ENCODE measurements at places on chromosomes 7 and 10.

DNA sequence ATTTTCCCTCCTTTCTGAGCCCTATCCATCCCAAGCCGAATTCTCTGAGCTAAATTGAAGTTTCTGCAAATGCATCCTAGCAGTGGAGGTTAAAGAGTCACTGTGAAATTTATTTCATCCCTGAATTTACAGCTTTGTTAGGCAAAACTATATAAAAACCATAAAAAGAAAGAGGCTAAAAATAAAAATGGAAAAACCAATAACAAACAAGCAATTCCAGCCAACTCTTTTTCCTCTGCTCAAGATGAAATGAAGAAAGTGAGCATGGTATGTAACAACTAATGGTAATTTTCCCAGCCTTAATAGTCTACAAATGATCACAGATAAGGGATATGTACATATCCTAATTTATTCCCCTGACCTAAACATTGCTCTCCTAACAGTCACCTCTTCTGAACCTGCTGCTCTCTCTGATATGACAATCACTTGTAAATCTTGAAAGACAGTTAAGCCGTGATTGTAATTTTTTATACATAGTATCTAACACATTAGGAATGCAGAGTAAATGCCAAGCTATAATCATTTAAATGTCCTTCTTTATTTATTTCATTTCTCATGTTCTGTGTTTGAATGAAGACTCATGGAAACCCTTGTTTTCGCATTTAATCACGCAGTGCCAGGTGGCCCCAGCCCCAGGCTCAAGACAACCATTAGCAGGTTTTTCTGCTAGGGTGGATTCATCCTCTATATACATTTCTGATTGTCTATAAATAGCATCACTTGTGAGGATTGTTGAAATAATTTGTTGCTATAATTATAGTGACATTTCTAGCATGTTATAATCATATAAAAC lies 48.6 kb upstream of the NRP1 start:
- DNase-seq = no peak

DNA sequence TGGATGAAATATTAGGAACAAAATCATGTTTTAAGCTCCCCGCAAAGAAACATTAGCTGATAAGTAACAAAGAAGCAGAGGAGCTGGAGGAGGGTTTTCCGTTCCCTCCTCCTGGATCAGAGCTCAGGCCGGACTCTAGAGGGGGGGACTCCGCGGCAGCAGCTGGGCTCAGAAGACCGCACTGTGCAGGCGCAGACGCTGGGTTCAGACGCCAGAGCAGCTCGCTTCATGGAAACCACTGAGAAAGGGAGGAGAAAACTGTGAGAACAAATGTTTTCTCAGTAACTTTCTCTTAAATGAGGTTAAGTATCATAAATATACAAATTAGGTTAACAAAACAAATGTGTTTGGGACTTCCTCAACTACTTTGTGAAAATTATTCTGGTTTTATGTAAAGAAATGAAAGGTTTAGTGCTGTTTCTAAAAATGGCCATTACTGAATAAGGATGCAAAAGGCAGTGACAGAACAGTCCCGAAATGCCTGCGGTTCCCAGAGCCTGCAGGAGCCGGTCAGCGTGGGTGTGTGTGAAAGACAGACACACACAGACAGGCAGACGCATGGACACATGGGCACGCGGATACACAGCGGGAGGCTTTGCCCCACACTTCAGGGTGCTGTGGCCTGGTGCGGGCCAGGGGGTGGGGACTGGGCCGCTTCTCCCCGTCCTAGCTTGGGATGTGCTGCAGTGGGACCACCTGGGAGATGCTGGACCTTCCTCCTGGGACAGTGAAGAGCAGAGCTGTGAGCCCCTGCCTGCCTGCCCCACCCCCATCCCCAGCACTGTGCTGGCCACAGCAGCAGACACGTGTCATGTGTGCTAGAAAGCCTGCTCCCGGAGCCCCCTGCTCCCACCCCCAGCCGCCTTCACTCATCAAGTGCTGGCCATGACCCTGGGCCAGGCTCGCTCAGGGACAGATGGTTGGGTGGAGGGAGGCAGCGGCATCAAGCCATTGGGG lies 20.3 kb upstream of the ADGRA1 start:
- DNase-seq = no peak

DNA sequence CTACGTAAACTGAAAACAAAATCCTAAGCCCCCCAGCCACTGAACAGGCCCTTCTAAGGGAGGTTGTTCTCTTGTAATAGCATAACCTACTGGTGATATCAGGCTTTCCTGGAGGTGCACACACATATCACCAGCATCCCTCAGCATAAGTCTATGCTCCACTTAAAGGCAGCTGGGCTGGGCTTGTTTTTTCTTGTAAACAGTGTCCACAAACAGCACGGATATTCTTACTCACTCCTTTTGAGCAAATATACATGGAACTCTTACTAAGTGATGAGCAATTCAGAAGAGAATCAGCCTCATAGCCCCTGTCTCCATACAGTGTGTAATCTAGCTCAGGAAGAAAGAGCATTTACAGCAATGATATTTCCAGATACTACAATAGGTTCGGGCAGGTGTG lies 2.4 kb downstream of the LRIT1 start:
- DNase-seq = no peak

GRCh38 chr10:7474388-7474787 lies 63.6 kb upstream of the SFMBT2 start:
- no peak for DNase-seq

DNA sequence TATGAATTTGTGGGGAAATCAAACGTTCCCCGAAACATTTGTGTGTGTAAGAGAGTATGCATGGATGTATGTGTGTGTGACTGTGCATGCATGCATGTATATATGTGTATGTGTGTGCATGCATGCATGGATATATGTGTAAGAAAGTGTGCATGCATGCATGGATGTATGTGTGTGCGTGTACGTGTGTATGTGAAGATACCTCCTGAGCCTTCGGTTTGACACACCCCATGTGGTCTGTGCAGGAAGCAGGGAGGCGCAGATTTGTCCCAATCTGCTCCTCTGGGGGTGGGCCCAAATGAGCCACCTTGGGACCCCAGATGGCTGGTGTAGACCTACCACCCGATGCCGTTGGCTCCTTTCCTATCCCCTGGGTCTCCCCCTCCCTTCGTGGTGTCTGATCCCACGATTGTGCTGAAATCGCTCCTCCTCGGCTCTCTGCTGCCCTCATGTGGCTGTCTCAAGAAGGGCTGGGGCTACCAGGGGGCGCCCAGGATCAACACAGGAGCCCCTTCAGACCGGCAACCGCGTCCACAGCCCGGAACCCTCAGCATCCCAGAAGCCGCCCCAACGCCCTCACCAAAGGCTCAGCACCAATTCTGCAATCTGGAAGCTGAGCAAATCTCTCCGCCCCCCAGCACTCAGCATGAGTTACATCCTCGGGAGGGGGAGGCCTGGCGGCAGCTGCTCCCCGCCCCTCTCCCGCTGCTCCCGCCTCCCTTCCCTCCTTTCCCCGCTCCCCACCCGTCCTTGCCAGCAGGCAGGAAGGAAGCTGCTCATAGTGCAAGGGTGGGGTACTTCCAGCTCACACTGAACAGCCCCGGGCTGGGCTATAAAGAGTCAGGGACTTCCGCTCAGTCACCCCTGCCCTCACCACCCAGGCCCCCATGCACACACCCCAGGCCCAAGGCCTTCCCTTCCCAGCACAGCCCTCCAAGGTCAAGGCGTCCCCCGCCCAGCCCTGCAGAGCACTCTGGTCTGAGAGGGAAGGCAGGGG lies 2.3 kb upstream of the NOS3 start:
- DNase-seq = peak; percentile 39

DNA sequence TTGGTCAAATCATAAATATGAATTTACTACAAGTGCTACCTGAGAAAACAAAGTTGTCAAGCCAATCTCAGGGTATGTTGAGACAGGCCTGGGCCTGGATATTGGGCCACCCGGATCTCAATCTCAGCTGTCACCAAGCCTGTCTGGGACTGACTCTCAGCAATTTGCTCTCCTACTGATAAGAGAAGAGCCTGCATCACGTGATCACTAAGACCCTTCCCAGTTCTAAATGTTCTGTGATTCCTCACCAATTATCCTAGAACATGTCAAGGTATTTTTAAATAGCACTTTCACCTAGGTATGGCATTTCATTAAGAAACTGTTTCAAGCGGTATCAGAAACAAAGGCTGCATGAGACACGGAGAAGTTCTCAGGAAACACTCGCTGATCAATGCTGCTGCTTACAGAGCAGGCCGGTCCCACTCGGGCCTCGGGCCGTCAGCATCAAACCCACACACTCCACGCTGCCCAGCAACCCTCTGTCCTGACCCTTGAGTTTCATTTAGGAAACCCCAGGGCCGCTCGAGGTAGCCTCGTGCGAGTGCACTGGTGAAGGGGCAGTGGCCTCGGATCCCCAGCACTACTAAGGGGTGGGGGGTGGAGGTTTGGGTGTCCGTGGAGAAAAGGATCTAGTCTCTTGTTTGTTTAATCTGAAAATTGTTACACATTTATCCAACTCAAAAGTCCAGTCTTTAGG lies 4.1 kb downstream of the KLF6 start:
- DNase-seq = no peak

DNA sequence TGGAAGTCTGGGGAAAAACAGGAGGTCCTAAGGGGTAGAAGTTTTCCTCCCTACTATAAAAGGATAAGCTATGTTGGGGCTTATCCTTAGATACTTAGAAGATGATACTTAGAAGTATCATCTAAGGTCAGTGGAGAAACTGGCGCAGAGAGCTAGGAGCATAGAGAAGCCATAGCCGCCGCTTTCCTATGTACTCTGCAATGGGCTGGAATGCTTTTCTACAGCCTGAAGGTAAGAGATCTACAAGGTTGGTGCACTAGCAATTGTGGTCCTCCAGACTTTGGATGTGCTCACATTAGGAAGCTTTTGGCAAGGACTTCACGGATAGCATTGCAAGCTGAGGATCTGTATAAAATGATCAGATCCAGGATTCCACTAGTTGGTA lies 12.4 kb upstream of the OPTN start:
- no peak for DNase-seq

DNA sequence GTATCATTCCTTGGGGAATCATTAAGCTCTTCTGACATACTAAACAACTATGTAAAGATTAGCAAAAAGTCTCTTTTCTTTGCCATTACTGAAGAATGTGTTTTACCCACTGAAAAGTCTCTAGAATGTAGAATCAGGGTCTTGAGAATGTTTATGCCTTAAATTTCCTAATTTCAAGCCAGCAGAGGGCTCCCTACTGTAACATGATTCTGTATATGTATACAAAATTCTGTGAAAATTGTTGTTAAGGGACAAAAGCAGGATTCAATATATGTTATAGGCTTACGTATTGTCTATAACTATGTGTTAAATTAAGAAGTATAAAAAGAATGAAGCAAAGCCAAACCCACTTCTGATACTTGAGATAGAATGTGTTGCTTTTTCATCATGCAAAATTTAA lies 296.9 kb upstream of the DGKB start:
- DNase-seq = peak; percentile 8

DNA sequence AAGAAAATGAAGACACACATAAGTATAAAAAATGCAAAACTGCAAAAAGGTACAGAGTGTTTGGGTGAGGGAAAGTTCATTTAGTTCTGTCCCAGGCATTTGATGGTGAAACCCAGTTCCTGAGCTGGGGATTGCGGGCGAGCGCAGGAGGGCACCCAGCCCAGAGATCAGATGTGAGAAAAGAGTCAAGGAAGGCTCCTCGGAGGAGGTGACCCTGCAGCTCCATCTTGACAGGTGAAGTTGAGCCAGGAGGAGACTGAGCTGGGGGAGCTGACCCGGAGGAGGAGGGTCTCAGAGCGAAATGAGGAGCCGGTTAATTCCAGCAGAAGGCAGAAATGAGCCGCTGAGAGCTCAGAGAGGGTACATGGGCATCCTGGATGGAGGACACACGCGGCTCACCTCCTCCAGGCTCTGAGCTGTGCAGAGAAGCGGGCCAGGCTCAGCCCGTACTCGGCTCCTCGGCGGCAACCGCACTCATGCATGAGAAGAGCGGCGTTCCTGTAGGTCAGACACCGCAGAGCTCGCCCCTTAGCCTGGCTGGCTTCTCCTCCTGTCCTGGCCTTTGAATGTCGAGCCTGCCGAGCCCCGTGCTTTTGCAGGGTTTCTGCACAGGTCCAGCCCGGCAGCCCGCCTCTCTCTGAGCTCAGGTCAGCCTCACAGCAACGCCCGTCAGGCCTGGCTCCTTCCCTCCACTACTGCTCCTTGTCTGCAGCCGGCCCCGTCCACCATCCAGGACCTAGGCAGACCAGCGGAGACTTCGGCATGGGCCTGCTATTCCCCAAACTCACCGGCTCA lies 9.5 kb upstream of the RAMP3 start:
- no peak for DNase-seq
